ENCODE measurements at places on chromosomes 2 and 18.

- DNase-seq = no peak
These were observed 232.2 kb downstream of the TTC32 start for GRCh38 chr2:19669559-19669958.

DNA sequence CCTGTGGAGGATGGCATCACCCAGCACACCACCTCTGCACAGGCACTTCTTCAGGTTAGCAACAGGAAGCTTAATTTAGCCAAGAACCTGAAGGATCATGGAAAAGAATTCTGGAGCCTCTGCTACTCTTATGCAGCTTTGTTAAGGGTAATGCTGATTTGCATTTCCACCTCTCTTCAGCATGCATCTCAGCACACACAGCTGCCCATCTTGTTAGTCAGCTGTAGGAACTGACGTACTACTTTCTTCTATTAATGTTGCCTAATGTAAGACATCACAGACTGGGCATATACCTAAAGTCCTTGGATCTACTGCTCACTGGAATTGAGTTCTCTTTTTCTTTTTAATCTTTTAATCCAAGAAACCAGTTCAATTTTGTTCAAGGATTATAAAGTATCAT is 181.0 kb downstream of the SPP2 start:
- DNase-seq = no peak

GRCh38 chr2:101782427-101782792 is 84.9 kb downstream of the MAP4K4 start:
- DNase-seq = no peak

GRCh38 chr2:238966072-238966937 is 118.4 kb downstream of the TWIST2 start:
- no peak for DNase-seq

GRCh38 chr18:78999939-79000338 is 20.3 kb downstream of the SALL3 start:
- DNase-seq = no peak

- DNase-seq = no peak
These were observed 22.4 kb upstream of the MGAT5 start for GRCh38 chr2:134231301-134231964.

DNA sequence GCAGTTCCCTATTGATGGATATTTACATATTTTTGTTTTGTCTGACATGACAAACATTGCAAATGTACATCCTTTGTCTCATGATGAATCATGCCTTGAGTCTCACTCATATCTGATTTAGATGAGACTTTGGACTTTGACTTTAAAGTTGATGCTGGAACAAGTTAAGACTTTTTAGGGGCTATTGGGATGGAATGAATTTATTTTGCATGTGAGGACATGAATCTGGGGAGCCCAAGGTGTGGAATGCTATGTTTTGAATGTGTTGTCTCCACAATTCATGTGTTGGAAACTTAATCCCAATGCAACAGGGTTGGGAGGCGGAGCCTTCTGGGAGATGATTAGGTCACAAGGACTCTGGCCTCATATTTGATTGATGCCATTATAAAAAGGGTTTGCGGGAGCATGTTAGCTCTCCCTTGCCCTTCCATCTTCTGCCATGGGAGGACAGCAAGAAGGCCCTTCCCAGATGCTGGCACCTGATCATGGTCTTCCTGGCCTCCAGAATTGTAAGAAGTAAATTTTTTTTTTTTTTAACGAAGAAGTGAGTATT is 29.1 kb upstream of the INO80D start:
- DNase-seq = no peak

DNA sequence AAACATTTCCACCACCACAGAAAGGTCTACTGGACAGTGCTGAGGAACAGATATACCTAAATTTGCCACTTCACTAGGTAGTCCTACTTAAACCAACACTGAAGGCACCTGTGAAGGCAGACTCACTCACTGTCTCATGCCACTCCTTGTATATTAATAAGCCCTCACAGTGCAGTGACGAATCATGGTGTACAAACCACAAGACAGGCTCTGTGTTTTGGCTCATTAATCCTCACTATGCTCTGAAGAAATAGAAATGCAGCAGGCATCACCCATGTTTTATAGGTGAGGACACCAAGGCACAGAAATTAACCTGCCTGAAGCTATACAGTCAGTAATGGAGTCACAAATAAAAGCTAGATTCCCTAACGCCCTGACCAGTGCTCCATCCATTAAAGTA is 44.3 kb downstream of the BARD1 start:
- DNase-seq = no peak

- DNase-seq = no peak
These were observed 3.0 kb upstream of the ITSN2 start for GRCh38 chr2:24363301-24363700.

DNA sequence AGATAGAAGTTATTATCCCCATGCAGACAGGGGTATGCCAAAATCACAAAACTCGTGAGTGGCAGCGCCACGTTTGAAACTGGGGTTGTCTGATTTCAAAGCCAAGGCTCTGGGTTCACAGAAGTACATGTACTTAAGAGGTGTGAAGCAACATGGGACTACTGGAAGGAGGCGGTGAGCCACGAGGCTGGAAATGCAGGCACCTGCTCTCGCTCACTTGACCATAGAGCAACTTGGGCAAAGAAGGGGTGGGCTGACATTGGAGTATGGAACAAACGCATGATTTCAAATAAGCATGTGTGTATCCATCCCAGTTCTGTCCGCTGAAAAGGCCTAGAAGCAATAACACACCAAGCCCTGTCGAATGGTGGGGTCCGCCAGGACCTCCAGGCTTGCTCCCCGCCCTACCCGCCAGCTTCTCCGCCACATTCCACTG is 593 bp upstream of the ACTR2 start:
- DNase-seq = no peak

DNA sequence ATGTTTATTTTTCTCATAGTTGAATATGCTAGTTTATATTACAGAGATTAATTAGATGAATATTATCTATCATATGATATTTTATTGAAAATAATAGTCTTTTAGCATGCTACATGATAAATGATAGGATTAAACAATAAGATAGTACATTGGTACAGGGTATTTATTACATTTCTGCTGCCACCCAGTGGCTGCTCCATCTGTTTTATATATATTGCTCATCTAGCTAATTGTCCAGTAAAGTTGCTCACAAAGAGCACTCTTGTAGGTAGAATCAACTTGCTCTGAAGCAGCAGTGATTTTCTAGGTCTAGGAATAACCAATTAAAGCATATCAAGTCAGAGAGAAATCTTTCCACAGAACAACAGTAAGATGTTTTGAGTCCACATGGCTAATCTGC is 183.3 kb downstream of the ASXL3 start:
- no peak for DNase-seq

GRCh38 chr2:172173174-172173706 is 70.5 kb upstream of the DLX2 start:
- no peak for DNase-seq
